Adrenal gland (tissue), 19 donors: ENCODE measurements at places on chromosomes 7 and 10. TPM values are rescaled to one million over a fixed set of nuclear protein-coding genes. Genes with fewer than 3 reads are reported as not detected.

GRCh38 chr10:57973451-57973850 lies 294.2 kb downstream of the IPMK start:
- no peak for DNase-seq

DNA sequence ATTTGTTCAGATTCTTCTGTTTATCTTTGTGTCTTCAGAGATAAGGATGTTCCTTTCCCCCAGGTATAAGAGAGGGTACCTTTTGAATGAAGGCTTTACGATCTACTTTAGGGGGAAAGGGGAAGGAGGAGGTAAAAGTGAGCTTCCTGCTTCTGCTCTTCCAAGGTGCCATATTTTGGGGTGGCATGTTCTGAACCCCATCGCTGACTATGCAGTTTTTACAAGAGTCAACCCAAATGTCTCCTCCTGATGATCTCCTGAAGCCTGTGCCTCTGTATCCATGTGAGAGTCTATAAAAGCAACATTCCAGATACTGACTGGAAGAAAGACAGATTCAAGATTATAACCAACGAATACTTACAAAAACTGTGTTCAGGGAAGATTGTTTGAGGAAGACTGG lies 102.5 kb downstream of the ZNF277 start:
- no peak for DNase-seq

GRCh38 chr7:110205899-110206298 lies 885.0 kb upstream of the LRRN3 start:
- DNase-seq, result no peak

Gene RET
- 4.0 TPM for total RNA-seq
